ENCODE measurements at places on chromosomes 4 and X.

DNA sequence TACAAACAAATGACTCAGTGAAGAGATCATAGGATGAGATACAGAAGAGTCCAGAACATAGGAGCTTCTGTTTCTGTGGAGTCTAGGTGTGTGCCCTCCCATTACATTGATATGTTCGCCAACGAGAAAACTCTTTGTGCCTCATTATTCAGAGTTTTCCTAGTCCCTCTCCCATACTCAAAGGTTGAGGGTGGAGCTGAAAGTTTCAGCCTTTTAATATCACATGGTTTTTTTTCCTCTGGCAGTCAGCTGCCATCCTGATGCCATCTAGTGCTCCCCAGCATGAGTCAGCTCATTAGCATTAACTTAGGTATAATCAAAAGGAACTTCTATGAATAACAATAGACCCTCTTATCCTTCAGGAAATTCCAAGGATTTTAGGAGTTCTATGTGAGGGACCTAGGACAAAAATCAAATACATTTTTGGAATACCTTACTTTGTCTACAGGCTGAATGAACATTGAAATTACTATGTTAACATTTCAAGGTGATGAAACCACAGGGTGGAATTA lies 559.6 kb upstream of the AMOT start:
- DNase-seq = no peak

GRCh38 chrX:74523870-74524735 lies 90.3 kb downstream of the RLIM start:
- DNase-seq = no peak

DNA sequence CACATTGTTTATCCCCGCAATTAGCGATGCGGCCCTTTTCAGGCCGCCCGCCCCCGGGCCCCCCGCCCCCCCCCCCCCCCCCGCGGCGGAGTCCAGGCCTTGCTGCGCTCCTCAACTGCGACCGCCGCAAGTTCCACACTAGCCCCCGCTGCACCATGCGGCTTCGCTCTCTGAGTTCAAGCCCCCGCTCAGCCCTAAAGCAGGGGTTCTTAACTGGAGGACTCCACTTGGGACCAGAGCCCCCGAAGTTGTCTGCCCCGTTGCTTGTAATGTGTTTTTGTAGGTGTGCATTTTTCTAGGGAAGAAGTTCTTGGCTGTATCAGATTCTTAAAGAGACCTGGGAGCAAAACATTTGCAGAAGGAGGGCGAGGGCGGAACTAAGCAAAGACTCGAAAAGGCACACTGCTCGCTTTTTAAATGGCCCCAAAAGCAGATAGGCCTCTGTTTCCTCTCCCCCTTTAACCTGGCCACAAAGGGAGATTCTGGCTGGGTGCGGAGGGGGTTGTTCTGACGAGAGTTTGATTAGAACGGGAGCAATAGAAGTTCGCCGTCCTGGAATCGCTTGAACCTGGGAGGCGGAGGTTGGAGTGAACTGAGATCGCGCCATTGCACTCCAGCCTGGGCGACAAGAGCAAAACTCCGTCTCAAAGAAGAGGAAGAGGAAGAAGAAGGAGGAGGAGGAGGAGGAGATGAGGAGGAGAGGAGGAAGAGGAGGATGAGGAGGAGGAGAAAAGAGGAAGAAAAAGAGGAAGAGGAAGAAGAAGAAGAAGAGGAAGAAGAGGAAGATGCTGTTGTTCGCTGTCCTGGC lies 2.3 kb upstream of the MSX1 start:
- DNase-seq = no peak

GRCh38 chr4:61866378-61867030 lies 666.4 kb downstream of the ADGRL3 start:
- no peak for DNase-seq

DNA sequence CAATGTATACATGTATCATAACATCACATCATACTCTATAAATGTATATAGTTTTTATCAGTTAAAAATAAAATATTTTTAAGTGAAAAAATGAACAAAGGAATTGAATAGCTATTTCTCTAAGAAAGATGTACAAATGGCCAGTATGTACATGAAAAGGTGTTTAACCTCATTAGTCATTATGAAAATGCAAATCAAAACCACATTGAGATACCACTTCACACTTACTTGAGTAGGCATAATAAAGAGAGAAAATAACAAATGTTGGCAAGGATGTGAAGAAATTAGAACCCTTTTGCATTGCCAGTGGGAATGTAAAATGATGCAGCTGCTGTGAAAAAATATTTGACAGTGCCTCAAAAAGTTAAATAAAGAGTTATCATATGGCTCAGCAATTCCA lies 95.5 kb downstream of the IRS4 start:
- no peak for DNase-seq
